ENCODE measurements at places on chromosomes 4 and X.

- no peak for DNase-seq
Measured at GRCh38 chrX:115534383-115534782, 26.6 kb upstream of the PLS3 start.

DNA sequence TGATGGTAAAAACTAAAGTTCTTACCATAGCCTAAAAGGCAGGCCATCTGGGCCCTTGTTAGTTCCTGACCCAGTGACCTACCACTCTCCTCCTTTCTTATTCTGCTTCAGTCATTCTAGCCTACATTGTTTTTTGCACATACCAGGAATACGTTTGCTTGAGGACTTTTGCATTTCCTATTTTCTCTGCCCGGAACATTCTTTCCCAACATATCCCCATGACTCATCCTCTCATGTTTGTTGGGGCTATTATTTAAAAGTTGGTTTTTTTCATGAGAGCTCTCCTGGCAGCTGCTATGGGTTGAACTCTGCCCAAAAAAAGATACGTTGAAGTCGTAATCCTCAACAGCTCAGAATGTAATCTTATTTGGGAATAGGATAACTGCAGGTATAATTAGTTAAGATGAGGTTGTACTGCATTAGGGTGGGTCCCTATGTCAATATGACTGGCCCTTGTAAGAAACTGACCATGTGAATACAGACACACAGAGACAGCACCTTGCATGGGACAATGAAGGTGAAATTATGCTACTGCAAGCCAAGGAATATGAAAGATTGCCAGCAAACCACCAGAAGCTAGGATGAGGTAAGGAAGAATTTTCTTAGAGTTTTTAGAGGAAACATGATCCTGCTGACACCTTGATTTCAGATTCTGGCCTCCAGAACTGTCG lies 138.3 kb upstream of the PDHA2 start:
- DNase-seq = no peak

DNA sequence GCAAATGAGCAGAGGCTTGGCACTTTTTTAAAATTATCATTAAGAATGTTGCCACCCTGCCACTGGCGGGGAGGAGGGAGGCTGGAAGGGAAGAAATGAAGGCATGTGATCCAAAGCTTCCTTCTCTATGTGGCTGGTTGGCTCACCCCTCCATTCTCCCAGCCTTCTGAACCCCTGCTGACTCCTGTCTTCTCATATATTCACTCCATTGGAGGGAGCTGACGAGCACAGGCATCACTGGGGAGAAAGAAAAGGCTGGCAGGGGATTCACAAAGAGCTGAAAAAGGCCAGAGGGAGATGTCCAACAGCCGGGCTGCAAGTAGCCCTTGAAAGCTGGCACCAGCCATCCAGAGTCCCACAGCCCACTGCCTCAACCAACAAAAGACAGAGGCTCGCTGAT lies 495.6 kb downstream of the BCOR start:
- no peak for DNase-seq

GRCh38 chrX:64190136-64190740 lies 15.3 kb downstream of the AMER1 start:
- DNase-seq = no peak

GRCh38 chr4:26701786-26702227 lies 117.9 kb downstream of the TBC1D19 start:
- no peak for DNase-seq

GRCh38 chr4:29708473-29708872 lies 1011.7 kb upstream of the PCDH7 start:
- DNase-seq = no peak

- no peak for DNase-seq
Measured at GRCh38 chr4:89248879-89249281, 58.7 kb downstream of the GPRIN3 start.

- no peak for DNase-seq
Measured at GRCh38 chrX:72107320-72107719, 24.4 kb downstream of the RTL5 start.

DNA sequence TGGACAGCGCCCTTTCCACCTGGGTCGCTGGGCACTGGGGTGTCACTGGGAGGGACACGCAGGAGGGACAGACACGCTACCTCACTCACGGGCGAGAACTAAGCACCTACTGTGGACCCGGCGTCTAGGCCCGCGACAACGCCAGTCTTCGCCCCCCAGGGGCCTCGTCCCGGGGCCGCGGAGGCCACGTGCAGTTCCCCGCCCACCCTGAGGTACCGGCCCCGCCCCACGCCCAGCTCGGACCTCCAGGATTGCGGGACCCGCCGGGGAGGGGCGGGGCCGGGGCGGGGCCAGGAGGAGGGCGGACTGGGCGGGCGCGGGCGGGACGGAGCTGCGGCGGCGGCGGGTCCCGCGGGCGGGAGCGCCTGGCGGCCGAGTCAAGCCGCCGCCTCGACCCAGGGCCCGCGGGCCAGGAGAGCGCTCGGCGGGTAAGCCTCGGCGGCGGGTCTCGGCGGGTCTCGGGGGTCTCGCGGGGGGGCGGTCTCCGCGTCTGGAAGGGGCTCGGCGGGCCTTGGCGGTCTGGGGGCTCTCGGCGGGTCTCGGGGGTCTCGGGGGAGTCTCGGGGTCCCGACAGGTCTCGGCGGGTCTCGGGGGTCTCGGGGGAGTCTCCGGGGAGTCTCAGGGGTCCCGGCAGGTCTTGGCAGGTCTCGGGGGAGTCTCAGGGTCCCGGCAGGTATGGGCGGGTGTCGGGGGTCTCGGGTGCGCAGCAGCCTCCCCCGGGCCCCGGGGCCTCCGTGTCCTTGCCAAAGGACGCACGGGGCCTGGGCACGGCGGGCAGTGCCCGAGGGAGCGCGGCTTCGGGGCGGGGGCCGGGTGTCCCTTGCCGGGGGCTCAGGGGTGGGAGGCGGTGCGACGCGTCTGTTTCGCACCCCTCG lies at the start of gene SH3BP2:
TSS of gene SH3BP2 (plus strand) at position 375 of the 875 bp plus-strand sequence. CDS start 27,533 bp downstream, outside the sequence.
- peak; percentile 63 for DNase-seq

- DNase-seq = no peak
Measured at GRCh38 chr4:95105983-95106382, 348.2 kb downstream of the BMPR1B start.

DNA sequence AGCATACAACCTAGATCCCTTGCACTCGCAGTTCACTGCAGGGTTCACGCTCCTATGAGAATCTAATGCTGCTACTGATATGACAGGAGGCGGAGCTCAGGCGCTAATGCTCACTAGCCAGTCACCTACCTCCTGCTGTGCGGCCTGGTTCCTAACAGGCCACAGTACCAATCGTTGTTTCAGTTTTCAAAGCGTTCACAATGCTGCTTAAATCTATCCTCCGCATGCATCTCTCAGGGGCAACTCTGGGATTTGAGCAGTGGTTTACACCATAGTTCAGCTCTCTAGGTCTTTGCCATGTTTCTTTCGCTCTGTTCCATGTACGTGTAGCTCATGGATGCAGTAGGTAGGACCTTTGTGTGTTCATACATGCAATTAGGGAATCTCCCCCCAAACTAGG lies 47.2 kb downstream of the CLOCK start:
- DNase-seq = no peak

GRCh38 chr4:113524505-113525186 lies 236.9 kb downstream of the CAMK2D start:
- no peak for DNase-seq

- no peak for DNase-seq
Measured at GRCh38 chr4:24775750-24776149, 19.6 kb upstream of the SOD3 start.

DNA sequence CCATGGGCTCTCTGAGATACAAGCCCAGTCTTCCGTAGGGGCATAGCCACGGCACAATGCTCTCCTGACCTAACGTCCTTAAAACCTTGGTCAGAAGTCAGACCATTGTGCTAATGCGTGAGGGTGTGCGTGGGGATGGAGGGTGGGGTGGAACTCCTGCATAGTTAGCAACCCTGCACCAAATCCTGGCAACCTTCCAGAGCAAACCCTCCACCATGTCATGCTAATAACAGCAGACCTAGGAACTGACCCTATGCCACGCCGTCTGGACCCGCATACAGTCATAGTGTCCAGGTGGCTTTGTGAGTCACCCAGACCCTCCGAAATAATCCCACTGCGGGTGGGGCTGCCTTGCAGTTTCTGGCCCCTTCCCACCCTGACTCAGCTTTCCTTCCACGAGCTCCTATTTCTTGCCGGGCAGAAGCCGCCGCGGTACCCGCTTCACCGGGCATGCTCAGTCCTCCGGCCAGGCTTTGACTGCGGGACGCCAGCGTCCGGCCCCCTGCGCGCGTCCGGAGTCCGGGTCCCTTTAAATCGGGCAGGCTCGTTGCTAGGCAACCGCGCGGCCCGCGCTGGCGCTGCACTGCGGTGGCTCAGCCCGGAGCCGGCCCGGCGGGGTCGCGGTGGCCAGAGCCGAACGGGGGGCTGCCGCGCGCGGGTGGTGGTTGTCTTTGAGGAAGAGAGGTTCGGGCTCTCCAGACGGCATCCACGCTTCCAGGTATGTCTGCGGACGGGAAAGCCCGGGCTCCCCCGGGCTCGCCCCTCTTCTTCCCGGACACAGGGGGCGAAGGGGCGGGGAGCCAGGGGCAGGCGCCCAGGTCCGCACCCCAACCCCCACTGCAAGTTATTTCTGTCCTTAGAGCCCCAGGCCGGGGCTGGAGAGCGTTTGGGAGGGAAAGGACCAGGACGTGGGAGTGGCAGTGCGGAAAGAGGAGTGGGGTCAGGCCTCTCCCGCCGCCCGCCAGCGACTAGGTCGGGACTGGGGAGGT lies at the start of gene CCDC160:
TSS of gene CCDC160 (plus strand) at position 557 of the 989 bp plus-strand sequence. CDS start 7,619 bp downstream, outside the sequence.
- DNase-seq = peak; percentile 10

DNA sequence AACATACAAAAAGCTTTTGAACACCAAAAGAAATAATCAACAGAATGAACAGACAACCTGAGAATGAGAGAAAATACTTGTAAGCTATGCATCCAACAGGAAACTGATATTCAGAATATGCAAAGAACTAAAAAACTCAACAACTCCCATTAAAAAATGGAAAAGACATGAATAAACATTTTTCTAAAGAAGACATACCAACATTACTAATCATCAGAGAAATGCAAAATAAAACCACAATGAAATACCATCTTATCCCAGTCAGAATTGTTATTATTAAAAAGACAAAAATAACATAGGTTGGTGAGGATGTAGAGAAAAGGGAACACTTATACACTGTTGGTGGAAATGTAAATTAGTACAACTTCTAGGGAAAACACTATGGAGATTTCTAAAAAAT lies 1161.9 kb downstream of the PCDH19 start:
- no peak for DNase-seq

DNA sequence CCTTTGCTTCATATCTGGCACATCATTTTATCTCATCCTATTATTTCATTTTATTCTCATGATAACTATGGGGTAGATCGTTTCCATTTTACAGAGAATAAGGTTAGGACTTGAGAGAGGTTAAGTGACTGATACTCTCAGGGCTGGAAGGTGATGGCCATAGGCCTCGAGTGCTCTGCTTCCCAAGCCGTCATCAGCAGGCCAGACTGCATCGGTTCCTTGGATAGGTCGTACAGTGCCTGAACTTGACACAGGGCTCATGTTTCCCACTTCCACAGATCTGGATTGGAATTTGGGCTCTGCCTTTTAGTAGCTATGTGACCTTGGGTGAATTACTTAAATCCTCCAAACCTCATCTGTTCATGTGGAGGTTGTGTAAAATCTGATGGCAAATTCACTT lies 81.4 kb downstream of the TMEM131L start:
- DNase-seq = no peak
